Smooth muscle cell of bladder (primary cell): ENCODE measurements at places on chromosomes 7 and 10. TPM values are rescaled to one million over a fixed set of nuclear protein-coding genes. Genes with fewer than 3 reads are reported as not detected.

Gene CLCN1
- 0.09 and 0.14 TPM in 2 replicates for total RNA-seq

Gene TUBAL3
- total RNA-seq: not detected in 2 replicates

Gene WEE2
- not detected in 2 replicates for total RNA-seq

Gene SPDYE11
- not detected in 2 replicates for total RNA-seq

Gene WDFY4
- not detected in 2 replicates for total RNA-seq

Gene PTPN20
- 0.14 and 1.5 TPM in 2 replicates for total RNA-seq

Gene KCND2
- total RNA-seq: 4.0 and 7.9 TPM in 2 replicates
